GM12892 (cell line): ENCODE measurements at places on chromosomes 11 and 22.

DNA sequence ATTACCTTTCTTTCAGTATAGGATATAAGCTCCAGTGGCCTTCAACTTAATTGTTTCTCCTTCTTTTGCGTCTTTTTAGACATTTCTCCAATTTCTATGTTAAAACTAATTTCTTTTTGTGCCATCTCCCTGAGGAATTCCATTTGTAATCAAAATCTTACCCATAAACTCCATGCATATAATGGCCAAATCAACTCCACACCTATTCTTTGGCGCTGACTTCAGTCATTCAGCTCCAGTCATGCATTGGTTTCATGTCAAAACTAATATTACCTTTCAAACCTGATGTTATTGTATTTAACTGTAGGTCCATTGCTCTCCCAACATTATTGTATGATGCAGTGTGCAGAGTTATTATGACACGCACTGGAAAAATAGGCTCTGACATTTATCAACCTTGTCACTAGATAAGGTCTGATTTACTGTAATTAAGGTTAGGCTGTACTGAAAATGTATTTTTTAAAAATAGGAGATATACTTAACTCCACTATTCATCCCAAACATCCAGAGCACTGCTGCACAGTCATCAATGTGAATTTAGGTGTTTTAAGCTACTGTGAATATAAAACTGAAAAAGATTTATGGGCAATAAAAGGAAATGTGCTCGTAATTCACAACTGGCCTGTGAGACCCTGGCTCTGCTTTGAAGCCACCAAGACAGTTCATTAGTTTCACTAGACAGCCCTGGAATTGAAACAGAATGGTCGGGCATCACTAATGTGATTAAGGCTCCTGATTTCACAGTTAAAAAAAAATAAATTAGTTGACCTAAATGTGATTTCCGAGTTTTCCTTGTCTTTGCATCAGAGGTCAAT is 180.6 kb upstream of the GRIA4 start:
- no peak for DNase-seq

DNA sequence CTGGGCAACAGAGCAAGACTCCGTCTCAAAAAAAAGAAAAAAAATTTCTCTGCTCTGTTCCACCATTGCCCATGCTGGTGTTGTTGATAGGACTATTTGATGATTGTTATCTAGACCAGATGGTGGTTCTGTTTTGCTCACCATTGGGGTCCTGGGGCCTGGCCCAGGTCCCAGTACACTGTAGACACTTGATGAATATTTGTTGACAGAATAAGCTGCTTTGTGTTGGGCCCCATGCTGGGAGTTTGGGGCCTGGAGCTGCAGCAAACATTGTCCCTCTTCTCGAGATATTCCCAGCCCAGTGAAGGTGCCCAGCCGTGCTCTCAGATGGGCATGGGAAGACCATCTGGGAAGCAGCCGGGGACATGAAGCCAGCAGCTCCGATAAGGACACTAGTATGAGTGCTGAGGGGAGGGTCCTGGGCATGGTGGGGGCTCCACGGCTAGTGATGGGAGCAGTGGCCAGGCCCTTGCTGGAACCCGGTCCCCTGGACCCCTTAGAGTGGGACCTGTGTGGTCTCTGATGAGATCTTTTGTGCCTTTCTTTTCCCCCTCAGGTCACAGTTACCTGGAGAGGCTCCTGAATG is 13.6 kb downstream of the INCENP start:
- DNase-seq = no peak

GRCh38 chr11:726278-727220 is 20.5 kb downstream of the EPS8L2 start:
- DNase-seq = peak; percentile 72

DNA sequence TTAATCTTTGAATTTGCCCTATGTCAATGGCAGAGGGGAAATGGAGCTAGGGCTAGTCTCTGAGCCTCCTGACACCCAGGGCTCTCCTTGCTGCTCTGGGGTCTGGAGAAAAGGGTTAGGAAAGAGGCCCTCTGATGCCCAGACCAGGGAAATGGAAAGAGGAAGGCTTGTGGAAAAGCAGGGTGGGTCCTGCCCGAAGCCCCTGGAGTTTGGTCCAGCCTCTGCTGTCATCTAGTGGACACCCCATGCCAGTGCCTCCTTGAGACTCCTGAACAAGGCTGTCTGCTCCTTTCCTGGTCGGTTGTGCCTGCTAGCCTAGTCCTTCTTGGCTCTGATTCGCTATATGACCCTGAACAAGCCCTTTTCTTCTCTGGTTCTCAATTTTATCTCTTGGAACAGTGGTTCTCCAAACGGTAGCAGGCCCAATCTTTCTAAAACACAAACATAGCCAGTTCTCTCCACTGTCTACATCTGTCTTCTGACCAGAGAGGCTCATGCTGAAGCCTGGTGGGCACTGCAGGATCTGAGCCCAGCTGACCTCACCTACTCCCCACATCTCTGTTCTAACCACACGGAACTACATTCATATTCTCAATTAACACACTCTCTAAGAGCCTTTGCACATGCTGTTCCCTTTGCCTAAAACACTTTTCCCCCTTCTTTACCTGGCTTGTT is 8.8 kb upstream of the PLA2G3 start:
- no peak for DNase-seq

GRCh38 chr11:59205648-59206047 is 7.1 kb downstream of the MPEG1 start:
- no peak for DNase-seq

DNA sequence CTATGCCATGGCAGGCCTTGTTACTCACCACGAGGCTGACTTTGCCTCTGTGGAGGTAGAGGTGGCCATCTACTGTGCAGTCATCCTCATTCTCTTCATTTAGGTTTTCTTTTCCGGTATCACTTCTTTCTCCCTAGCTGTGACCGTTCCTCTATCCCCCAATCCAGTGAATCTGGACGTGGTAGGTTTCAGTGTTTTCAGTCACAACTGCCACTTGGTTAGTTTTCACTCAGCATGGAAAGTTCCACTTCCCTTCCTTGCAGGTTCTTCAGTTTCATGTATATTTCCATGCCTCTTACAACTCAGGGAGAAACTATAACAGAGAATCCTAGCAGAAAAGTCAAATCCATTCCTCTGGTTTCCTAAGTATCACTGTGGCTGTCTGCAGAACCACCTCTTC is 1.9 kb downstream of the HPS4 start:
- DNase-seq = no peak

- no peak for DNase-seq
Measured at GRCh38 chr11:36030731-36031281, 86.9 kb downstream of the LDLRAD3 start.

DNA sequence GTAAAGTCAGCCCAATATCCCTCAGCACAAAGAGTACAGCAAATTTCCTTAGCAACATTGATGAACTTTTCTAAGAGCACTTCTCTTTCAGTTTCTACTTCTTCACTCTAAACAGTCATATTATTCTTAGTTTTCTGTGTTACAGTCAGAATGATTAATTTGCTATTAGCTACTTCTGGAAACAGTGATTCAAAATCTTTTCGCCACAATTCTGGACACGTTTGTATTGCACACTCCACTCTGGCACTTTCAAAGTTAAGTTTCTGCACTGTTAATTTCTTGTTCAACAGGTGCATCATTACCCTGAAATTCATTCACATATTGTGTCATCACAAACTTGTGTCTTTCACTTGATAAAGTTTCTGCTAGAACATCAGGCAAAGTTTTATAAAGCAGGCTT is 22.5 kb downstream of the ABTB2 start:
- no peak for DNase-seq

DNA sequence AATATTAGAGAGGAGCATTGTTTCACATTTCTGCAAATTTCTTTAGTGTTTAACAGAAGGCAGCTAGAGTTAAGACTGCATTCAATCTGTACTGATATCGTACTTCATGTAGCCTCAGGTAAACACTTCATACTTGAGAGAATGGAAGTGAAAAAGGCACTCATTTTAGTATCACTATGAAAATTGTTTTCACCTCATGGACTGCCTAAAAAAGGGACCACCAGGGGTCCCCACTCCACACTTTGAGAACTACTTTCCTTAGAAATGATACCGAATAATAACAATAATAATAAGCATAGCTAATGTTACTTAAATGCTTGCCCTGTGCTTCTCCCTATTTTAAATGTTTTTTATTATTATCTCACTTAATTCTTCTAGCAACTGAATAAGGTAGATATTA is 95.1 kb downstream of the BLID start:
- no peak for DNase-seq

- no peak for DNase-seq
Measured at GRCh38 chr11:95972060-95972459, 48.2 kb upstream of the MTMR2 start.

DNA sequence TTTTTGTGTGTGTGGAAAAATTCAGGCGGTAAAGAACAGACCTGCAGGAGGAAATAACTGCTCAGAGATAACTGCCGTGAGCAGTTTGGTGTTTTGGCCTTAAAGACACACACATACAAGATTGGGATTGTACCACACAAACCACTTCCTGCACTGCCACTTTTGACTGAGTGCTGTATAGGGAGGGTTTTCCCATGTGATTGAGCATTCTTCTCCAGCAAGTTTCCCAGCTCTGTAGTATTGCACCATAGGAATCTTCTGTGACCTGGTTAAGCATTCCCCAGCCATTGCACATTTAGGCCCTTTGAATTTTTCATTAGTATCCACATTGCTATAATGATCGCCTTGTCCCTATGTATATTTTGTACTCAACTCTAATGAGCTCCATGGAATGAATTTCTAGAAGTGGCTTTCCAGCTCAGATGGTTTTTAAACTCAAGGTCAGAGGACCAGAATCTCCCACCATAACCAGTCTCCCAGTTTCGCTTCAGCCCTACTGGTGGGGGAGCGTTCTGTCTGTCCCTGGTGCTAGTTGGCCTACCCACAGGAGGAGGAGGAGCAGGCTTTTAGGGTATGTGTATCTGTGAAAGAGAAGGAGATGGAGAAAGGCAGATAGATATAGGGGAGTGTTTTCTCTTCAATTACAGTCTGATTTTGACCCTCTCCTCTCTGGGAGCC is 9.3 kb downstream of the CD82 start:
- DNase-seq = no peak

DNA sequence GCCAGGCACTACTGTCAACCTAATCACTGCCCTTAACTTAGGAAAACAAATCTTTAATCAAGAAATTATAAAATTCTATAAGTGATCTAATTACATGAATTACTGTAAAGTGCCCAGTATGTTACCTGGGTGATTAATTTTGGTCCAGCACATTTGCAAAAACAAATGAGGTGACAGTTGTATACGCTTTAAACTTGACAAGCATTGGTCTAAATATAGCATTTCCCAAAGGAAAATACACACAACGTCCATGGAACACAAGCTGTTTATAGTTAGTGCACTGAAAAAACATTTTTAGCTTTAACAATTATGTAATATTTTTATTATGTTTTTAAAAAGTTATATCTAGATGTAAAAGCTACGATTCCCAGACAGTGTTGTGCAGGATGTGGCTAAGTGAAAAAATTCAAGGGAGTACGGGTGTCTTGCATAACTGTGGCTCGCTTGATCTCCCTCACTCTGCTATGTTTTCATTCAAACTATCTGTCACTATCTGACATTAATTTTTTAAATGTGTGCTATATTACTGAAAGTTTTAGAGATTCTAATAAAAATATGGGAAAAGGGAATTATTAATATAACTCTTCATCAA is 38.8 kb downstream of the PGR start:
- DNase-seq = no peak

DNA sequence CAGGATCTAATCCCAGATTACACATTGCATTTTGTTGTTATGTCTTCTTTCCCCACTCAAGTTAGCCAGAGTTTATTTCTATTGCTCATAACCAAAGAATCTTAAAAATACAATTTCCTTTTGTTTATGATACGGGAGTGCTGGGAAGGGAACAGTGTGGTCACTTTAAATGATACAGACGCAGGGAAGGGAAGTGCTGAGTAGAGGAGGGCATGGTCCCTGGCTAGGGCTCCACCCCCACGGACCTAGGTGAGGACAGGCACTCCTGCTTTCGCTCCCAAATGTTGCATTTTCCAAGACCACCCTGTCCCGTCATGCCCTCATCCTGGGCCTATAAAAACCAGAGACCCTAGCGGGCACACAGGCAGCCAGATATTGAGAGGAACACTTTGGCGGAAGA is 30.6 kb upstream of the NARS2 start:
- DNase-seq = no peak

GRCh38 chr11:118206391-118207031 is 18.3 kb downstream of the JAML start:
- DNase-seq = no peak

DNA sequence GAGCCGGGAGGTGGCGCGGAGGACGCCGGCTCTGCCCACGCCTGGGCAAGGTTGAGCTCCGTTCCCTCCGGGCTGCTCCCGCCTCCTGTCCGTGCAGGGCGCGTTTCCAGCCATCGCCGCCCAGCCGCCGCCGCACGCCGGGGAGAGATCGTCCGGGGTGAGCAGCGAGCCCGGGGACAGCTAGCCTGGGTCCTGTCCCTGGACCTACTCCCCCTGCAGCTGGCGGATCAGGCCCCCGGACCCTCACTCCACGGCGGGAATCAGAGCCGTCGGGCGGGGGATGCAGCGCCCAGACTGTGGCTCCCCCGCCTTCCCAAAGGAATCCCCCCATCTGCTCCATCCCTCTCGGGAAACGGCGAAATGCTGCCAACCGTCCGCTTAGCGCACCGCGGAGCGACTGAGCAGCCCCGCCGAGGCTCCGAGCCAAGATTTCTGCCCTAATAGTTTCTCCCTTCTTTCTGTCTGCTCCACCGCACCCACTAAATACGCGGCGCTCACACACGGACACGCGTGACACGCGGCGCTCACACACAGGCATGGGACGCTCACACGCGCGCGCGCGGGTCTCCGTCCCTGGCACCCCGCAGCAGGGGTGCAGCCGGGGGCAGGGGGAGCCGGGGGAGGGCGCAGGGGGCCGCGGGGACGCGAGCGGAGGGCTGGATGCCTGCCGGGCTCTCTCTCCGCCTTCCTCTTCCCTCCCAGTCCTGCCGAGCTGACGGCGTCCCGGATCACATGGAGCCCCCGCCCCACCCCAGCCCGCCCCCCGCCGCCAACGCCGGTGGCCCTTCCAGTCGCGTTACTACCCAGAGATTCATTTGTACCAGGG is at the start of gene KCNJ5:
KCNJ5 (plus strand) TSS at position 814 of the 826 bp plus-strand sequence. CDS start 19,918 bp downstream, outside the sequence.
- no peak for DNase-seq

GRCh38 chr22:25666308-25666707 is 75.7 kb upstream of the MYO18B start:
- DNase-seq = no peak

- DNase-seq = no peak
Measured at GRCh38 chr11:66879999-66880398, 23.1 kb downstream of the LRFN4 start.

DNA sequence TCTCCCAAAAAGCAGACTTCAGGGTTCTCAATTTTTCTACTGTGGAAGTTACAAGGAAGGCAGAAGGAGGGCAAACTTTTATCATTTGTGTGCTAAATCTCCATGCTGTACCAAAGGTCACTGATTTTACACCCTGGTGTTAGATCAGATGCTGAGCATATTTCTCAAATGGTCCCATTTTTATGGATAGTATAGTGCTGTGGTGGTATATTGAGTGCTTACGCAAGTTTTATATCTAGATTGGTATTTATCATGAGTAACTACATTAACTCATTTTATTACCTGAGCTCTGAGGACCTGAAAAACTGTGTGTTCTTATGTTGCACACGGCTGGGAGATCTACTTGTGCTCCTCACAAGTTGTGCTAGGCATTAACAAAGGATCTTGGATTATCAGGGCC is 75.1 kb downstream of the PRR5L start:
- DNase-seq = no peak

GRCh38 chr11:100119176-100119575 is 567.9 kb upstream of the ARHGAP42 start:
- no peak for DNase-seq
